ENCODE measurements at places on chromosomes 16 and 17.

GRCh38 chr16:75288596-75289120 lies 37.2 kb upstream of the BCAR1 start:
- DNase-seq: no peak

- no peak for DNase-seq
Observed at GRCh38 chr17:45087504-45087975, 26.4 kb downstream of the NMT1 start.

- no peak for DNase-seq
Observed at GRCh38 chr16:84527532-84528269, 23.2 kb upstream of the MEAK7 start.

DNA sequence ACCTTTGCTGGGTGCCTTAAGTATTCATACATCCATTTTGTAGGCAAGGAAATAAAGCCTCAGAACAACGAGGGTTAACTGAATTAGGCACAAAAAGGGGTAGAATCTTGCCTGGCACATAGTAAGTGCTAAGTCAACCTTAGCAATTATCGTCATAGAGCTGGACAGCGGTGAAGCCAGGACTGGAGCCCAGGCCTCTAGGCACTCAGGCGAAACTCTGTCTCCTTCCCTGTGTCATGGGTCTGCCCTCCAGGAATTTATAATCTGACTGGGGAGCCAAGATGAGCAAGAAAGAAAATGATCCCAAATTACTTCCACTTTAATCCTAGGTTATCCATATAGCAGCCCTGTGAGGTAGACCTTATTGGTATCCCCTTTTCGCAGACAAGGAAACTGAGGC lies 61.4 kb downstream of the KATNIP start:
- no peak for DNase-seq

GRCh38 chr17:1972487-1973160 lies 52.5 kb downstream of the RTN4RL1 start:
- no peak for DNase-seq

- DNase-seq: no peak
Observed at GRCh38 chr17:80221351-80222105, 1.3 kb downstream of the SLC26A11 start.
